Inflammatory macrophage treated with lipopolysaccharide for 1 hour (primary cell): ENCODE measurements at places on chromosomes 13 and 19.

DNA sequence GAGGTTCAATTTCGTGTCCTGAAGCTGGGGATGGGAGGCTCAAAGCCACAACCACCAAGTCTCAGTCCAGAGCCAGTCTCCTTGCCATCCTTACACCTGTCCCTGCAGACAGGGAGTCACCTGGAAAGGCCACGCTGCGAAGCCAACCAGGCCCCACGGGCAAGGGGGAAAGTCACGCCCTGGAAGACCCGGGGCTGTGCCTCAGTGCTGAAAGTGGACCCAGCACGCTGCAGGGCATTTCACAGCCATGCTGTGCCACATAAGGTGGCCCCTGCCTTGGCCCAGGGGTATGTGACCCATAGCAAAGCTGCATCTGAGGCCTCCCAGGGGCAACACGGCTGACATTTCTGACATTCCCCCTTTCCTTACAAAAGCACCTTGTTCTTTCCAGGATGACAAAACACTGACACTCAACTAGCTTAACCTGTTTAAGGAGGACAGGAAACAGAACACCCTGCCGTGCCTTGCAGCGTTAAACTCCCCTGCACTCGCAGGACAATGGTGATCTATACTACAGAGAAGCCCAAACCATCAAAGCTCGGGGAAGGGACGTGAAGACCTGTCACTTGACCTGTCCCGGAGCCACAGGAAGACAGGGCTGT, 14.8 kb downstream of the CHERP start:
- no peak for DNase-seq

- no peak for DNase-seq
These were observed 18.7 kb downstream of the GPR180 start for GRCh38 chr13:94620286-94620896.

- DNase-seq = no peak
These were observed 1.2 kb downstream of the ALKBH7 start for GRCh38 chr19:6373813-6374108.

DNA sequence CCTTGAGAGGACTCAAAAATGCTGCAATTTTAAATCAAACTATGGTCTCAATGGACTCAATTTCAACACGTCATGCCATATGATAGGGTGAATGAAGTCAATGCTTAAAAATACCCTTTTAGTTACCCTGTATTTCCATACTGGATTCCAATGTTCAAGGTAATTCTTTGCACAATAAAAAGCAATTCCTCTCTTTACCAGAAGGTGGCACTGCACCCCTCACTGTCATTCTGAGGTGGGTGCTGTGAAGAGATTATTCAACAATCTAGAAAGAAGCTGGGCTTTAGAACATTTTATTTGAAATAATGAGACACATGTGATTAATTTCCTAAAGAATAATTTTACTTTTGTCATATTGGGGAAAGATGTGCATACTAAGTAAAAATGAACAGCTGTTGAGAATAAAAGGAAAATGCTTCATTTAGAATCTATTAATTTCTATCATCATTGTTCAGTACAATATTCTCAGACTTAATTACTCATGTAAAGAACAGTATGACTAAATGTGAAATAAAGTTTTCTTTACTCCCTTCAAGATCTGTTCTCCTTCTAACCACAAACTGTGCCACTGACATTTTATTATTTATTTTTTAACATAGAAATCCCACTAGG, 789.1 kb downstream of the GPC5 start:
- peak; percentile 15 for DNase-seq

DNA sequence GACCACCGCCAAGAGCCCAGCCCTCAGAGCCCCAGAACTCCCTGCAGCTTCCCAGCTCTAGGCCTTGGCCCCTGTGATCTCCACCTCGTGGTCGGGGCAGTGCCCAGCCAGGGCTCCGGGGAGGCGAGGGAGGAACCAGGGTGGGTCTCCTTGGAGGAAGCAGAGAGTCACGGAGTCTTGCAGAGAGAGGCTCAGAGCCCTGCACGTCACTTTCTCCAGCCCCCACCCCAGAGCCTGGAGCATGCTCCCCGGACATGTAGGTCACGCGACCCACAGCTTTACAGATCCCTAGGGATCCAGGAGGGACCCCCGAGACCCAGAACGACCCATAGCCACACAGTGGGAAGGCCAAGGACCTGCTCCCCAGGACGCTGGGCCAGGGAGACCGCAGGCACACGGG, 11.9 kb downstream of the GADD45B start:
- DNase-seq = no peak

- no peak for DNase-seq
These were observed 839 bp downstream of the MPHOSPH8 start for GRCh38 chr13:19634256-19634740.

- DNase-seq = no peak
These were observed 622.8 kb downstream of the DACH1 start for GRCh38 chr13:71244161-71244560.

DNA sequence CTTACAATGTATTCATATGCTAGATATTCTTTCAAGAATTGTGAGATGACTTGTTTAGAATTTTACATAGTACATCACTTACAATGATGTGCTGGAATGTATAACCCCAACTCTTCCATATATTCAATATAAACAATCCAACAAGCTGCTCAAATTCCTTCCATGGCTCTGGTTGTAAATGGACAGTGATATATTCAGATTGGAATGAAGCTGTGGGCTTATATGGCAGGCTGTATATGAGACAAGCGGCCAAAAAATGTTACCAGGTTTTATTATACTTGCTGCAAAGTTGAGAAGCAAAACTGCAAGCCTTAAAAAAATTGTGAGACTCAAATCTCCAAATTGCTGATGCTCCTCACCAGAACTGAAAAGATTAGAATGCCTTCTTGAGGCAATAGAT, 83.6 kb upstream of the KLF12 start:
- no peak for DNase-seq

DNA sequence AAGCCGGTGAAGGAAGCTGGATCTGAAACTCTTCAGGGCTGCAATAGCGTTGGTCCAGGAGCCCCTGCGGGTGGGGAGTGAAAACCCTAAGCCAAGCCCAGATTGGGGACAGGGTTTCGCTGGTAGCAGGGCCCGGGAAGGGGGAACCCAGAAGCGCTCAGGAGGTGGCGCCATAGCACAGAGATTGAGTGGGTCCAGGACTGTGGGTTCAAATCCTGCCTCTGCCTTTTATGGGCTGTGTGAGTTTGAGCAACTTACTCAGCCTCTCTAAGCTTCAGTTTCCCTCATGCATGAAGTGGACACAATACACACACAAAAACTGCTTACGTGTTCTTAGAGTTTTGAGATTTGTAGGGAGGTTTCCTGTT, 8.3 kb upstream of the SYCN start:
- peak; percentile 61 for DNase-seq

DNA sequence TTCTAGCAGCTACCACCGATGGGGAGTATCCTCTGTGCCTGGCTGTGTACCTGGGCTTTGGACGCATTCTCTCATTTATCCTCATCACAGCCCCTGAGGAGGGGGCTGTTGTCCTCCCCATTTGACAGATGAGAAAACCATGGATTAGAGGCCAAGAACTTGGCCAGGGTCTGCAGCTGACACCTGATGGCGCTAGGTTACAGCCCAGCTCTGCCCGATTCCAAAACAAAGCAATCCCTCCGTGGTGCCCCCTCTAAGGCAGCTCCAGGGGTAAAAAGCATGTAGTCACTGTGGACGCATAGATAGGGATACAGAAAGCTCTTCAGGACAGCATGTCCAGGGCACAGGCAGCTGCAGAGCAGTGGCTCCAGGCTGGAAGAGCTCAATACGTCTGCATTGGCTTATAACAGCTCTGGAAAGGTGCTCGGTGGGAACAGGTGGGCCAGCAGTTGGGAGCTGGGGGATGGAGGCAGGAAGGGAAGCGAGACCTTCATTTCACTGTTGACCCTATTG, 35.4 kb upstream of the UQCRFS1 start:
- no peak for DNase-seq

GRCh38 chr13:41427666-41428065, 29.7 kb upstream of the RGCC start:
- DNase-seq = no peak

- no peak for DNase-seq
These were observed 242.9 kb upstream of the DACH1 start for GRCh38 chr13:72109863-72110262.

- DNase-seq = no peak
These were observed 501.3 kb downstream of the EFNB2 start for GRCh38 chr13:106034201-106034600.

DNA sequence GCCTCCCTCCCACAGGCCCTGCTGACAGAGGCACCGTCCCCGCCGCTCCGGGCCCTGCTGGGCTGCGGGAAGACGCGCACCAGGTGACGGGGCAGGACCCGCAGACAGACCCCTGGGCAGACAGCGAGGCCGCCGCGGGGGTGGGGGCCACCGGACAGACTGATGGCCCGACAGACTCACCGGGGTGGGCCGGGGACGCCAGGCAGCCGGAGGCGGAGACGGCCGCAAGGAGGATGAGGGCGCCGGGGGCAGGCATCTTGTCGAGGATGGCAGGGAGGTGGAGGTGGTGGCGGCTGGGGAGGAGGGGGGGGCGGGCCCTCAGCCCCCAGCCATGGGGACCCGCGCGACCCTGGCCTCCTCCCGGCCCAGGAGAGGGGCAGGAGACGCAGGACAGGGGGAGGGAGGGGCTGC, 309 bp downstream of the LMTK3 start:
- DNase-seq = no peak

- no peak for DNase-seq
These were observed 25.5 kb downstream of the TJP3 start for GRCh38 chr19:3733549-3734309.

GRCh38 chr19:13037161-13037560, 41.9 kb downstream of the NFIX start:
- no peak for DNase-seq

- no peak for DNase-seq
These were observed 33.1 kb downstream of the CAPN12 start for GRCh38 chr19:38710928-38711725.

DNA sequence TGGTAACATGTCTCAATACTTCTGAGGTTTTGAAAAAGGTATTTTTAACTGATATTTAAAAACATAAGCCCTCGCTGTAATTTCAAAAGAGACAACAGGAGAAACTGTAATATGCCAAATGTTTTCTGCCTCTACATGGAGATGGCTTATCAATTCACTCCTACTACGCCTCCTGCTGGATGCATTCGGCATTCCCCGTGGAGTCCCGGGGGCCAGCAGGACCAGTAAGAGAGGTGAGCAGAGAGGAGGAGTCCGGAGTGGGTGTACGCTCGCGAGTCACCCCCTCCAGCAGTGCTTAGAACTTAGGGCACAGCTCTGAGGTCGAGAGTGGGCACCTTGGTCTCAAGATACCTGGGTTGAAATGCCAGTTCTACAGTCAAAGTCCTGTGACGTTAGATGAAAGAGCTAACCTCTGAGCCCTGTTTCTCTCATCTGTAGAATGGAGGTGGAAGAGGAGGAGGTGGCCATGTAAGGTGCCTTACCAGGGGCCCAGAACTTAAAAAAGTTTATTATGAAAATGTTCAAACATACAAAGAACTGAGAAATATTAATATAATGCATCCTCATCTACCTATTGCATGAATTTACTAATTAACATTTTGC, 110.2 kb downstream of the STK24 start:
- peak; percentile 31 for DNase-seq

DNA sequence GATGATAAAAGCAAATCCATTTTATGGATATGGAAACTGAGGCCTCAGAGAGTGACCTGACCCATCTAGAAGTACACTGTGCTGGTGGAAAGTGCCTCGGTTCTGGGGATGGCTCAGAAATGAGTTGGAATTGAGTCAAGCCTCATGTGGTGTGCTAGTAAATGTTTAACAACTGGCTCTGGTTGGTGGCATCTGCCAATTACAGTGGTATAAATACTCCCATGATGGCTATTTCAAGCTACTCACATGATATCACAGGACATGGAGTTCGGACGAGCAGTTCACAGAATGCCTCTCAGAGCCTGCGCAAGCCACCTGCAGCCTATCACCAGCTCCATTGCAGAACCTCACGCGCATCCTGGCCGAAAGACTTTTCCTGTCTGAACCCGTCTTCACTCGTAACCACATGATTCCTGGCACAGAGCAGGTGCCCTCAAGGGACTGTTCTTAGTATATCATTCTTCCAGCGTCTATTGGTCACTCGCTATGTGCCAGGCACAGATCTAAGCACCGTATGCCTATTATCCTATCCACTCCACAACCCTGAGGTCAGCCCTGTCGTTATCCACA, 9.1 kb downstream of the TMEM150B start:
- DNase-seq = no peak
